ENCODE measurements at places on chromosomes 11 and 22.
A peak's percentile ranks its signal among the peaks of the same experiment; 100 is the strongest.

DNA sequence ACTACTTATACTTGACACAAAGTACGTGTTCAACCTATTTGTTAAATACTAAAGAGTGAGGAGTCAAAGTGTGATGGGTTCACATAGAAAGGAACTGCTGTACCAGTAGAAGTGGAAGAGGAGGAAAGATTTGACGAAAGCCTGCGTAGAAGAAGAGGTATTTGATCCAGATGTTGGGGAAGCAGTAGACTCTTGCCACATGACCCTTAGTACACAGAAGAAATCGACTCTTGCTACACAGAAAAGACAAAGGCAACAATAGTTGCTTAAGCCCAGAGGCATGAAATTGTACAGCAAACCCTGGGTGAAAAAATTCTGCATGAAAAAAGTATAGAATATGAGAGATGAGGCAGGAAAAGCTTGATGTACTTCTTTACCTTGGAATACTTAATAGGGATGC, 152.9 kb downstream of the ETS1 start:
- DNase-seq = no peak

- no peak for DNase-seq
Observed at GRCh38 chr22:41683616-41684015, 5.1 kb downstream of the SNU13 start.

DNA sequence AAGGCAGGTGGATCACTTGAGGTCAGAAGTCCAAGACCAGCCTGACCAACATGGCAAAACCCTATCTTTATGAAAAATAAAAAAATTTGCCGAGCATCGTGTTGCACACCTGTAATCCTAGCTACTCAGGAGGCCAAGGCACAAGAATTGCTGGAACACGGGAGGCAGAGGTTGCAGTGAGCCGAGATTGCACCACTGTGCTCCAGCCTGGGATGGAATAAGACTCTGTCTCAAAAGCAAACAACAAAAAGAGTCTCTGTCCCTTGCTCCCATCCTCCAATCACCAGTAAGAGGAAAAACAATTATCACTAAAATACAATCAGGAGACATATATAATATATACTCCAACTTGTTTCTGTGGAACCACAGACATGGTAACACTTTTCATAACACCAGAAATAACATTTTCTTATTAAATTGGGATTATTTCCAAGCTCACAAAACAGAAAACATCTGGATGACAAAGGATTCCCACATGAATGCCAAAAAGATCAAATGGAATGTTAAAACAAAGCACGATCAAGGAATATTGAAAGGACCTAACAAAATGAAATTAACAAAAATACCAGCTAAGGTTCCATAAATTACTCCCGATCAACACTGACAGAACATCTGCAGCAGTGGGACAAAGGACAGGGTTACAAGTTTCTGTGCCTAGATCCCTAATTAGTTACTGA, 15.2 kb downstream of the FCHSD2 start:
- no peak for DNase-seq

GRCh38 chr11:37411289-37411688, 813.3 kb upstream of the RAG2 start:
- no peak for DNase-seq

- no peak for DNase-seq
Observed at GRCh38 chr22:20652582-20652981, 121.3 kb upstream of the SERPIND1 start.

DNA sequence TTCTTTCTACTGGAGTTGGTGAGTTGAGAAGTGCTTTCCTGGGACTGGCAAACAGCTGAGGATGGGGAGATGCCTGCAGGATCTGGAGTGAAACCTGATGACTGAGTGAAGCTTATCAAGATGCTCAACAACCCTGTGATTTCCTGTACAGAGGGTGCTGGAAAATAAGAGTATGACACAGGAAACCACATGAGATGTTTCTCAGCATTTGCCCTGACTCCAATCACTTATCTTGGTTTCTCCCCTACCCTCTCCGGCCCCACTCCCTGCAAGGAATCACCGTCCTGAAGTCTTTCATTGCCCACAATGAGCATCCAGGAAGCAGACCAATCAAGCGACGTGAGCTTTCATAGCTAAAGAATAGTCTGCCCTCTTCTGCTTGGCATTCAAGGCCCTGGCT, at the start of gene MRGPRX2:
TSS of gene MRGPRX2 (minus strand) at position 89 of the 400 bp plus-strand sequence. CDS start 4,315 bp downstream, outside the sequence.
- peak; percentile 20 for DNase-seq

DNA sequence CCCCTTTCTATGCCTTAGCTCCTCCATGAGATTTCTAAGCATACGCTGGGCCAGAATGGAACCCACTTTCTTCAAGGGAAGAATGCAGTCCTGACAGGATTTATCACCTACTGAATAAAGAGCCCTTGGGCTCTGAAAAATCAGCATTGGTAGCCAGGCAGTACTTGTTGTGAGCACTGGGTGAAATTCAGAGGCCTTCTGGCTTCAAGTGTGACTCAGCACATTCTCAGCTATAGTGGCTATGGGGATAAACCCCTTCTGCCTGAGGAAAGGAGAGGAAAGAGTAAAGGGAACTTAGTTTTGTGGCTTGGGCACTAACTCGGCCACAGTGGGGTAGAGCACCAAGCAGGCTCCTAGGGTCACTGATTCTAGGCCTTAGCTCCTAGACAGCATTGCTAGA, 574.8 kb downstream of the JRKL start:
- no peak for DNase-seq

DNA sequence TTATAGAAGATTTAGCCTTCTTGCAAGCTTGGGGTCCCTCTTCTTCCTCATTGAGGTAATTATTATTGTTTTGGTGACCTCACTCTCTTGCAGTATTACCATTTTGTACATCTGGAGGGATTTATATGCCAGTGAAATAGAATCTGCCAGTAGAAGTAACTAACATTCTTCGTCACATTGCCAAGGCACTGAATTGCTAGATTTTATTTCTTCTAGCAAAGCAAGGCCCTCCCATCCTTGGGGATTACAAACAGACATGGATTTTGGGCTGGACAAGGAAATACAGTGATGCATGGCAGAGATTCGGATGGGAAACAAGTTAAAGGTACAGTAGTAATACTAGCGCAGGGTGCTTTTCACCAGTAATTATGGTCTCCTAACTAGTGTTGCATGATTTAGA, 7.8 kb downstream of the ADAMTS15 start:
- DNase-seq = no peak

DNA sequence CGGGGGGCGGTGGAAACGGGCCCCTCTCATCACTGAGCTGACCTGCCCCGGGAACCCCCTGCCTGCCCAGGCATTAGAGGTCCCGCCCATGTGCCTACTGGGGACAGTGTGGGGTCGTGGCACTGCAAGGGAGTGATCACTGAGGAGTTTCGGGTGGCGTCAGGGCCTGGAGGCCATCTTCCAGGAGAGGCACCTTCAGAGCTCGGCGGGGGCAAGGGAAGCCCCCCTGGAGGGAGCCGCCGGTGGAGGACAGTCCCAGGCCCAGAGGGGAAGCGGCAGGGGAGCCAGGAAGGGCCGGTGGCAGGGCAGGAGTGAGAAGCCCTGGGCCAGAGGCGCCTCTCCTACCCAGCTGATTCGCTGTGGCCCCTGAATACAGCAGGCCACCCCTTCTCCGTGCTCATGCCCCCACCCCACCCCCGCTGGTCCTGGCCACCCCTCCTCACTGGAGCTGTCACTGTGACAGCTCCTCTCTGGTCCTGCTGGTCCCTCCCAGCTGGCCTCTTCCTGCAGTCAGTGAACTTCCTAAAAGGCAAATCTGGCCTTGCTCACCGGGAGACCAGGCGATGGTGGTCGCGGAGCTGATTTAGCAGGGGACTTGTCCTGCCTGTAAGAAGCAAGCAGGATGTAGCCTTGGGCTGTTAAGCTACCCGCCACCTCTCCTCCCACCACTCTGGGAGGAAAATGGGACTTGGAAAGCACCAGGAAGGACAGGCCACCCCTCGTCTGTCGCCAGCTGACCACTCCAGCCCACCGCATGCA, 2.0 kb upstream of the MAPK11 start:
- DNase-seq = no peak

- DNase-seq = no peak
Observed at GRCh38 chr11:94553938-94554337, 10.2 kb downstream of the FUT4 start.

- DNase-seq = no peak
Observed at GRCh38 chr11:26490546-26490945, 81.5 kb downstream of the MUC15 start.

DNA sequence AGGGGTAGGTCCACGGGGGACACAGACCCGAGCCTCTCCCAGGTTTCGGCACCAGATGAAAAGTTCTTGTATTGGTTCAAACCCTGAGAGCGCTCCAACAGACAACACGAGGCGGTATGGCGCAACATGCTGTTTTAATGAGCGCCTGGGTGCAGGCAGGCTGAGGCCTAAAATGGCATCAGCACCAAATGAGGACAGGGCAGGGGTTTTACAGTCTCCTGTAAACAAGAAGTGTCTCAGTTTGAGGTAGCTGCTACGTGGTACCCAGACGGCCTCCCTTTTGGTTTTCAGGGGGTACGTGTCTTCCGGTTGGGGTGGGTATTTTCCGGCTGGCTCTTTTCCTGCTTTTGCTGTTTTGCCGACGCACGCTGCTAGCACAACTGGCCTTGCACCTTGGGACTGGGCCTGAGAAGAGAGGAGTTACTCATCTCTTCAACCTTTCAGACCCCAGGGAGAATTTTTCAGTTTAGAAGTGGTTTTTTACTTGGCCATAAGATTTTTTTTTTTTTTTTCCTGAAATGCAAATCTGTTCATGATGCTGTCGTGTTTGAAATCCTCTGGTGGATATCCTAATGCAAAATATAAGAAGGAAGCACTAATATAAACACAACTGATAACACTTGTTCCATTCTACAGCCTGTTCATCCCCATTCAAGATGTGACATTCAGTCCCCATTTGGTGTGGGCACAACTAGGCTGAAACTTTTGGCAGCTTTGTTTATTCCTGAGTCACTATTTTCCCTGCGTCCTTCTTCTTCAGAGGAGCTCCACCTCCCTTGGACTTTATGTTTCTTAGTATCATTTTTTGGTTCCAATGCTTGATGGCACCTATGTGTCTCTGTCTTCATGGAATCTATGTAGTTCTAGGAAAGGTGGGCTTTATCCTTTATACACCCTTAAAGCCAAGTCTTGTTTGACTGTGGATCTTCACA, 6.5 kb downstream of the PPFIBP2 start:
- DNase-seq = no peak

GRCh38 chr11:116283300-116283699, 489.5 kb downstream of the BUD13 start:
- no peak for DNase-seq

- no peak for DNase-seq
Observed at GRCh38 chr11:6660712-6661111, 5.1 kb upstream of the DCHS1 start.

GRCh38 chr11:123577081-123577598, 77.3 kb downstream of the SCN3B start:
- peak; percentile 43 for DNase-seq

DNA sequence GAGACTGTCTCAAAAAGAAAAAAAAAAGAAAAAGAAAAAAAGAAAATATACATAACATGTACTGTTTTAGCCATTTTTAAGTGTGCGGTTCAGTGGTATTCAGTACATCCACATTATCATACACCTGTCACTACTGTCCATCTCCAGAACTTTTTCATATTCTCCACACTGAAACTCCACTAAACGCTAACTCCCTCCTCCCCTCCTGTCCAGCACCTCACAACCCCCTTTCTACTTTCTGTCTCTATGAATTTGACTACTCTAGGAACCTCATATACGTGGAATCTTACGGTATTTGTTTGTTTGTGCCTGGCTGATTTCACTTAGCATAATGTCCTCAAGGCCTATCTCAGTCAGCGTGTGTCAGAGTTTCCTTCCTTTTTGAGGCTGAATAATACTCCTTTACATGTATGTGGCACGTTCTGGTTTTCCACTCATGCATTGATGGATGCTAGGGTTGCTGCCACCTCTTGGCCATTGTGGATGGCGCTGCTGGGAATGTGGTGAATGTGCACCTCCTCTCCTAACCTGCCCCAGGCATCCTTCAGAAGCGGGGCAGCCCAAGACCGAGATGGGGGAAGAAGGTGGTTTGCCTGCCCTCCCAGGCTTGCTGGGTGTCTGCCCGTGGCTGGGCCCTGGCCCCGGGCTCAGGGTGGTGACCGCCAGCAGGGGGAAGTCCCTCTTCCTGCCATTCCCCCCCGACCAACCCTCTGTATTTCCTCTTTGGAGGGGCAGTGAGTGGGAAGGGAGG, 60.5 kb downstream of the BCR start:
- peak; percentile 41 for DNase-seq

DNA sequence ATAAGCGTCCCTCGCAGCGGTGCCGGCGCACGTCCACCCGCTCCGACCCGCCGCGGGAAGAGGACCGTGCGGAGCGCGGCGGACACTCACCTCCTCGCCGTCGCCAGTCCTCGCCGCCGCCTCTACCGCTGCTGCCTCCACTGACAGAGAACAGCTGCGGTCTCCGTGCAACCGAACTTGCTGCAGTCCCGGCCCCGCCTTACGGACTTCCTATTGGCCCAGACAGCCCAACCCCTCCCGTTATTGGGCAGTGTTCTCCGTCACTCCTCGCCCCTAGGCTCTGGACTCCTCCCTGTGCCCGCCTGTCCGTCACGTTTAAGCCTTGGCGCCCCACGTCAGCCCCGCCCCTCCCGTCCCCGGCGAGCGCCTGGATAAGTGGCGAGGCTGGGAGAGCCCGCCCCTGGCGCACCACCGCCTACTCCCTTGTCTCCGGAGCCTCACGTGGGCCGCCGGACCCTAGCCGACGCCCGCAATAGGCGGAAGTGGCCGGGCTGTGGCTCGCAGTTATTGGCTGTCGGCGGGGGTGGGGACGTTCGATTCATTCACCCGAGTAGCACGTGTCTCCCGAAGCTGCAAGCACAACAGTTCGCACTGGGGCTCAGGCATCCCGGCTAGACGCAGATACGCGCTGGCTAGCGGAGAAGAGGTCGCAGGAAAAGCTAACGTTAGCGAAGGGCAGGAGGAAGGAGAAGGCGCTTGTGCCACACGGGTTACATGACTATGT, at the start of gene PC:
TSS of gene PC (minus strand) at position 152 of the 724 bp plus-strand sequence. CDS start 86,224 bp downstream, outside the sequence.
- peak; percentile 99 for DNase-seq

DNA sequence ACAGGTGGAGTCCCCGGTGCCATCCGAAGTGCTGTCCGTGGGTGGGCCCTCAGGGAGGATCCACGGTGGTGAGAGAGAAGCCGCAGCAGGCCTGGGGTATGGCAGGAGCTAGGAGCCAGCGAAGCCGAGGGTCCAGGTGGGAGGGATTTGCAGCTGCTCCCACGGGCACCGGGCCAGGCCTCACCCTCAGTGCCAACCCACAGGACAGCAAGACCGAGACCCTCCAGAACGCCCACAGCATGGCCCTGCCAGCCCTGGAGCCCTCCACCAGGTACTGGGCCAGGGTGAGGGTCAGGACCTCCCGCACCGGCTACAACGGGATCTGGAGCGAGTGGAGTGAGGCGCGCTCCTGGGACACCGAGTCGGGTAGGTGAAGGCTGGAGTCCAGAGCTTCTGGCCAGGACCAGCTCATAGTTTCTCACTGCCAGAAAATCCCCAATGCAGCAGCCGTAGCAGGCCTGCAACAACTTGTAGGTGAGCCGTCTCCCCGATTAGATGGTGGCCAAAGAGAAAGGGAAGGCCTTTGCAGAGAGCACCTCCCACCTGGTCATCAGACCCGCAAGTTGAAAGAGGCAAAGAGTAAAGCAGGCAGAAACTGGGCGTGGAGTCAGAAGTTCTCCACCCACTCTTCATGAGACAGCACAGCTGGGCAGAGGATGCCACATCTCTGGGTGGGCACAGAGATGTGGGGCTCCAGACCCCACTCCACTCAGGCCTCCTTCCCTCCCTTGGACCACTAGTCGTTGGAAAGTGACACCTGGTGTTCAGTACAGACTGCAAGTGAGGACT, 20.4 kb downstream of the CSF2RB start:
- no peak for DNase-seq

GRCh38 chr11:68734111-68734510, 17.2 kb downstream of the TESMIN start:
- no peak for DNase-seq
